Activated CD4-positive, alpha-beta T cell treated with anti-CD3 and anti-CD28 coated beads, Interleukin-2, amount 50 U/mL, for 48 hours (primary cell): ENCODE measurements at places on chromosomes 2 and 18.

- DNase-seq, result no peak
Measured at GRCh38 chr2:159419403-159419802, 132.9 kb upstream of the WDSUB1 start.

- no peak for DNase-seq
Measured at GRCh38 chr2:227703961-227704360, 13.9 kb downstream of the SLC19A3 start.

DNA sequence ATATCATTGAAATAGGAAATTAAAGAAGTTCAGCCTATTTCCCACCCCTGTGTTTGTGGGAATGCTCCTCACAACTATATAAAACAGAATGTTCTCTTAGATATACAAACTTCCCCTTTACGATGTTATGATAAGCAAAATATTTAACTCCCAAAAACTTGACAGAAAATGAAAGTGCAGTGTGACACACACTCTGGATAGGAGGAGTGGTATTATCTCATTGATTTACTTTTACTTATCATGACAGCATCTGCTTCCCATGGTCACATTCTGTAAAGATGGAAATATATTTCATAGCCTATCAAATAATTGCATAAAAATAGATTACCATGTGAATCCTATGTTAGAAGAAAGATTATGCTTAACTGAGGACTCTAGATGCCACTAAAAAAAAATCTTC, 96.6 kb upstream of the STK17B start:
- DNase-seq, result no peak

DNA sequence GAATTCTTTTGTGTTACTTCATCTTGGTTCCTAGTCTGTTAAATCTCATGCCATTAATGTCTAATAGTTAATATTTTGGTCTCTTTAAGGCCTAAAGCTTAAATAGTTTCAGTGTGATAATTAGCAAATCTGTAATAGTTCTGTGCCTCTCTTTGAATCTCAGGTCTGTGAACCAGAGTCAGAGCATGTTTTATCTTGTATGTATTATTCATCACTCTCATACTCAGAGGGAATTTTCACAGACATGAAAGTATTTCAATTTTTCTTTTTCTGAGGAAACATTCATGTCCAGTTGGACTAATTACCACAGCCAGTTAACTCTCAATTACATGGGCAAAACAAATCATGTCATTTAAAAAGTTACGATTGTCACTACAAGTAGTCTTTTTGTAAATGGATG, 931.9 kb upstream of the SLC39A10 start:
- no peak for DNase-seq

DNA sequence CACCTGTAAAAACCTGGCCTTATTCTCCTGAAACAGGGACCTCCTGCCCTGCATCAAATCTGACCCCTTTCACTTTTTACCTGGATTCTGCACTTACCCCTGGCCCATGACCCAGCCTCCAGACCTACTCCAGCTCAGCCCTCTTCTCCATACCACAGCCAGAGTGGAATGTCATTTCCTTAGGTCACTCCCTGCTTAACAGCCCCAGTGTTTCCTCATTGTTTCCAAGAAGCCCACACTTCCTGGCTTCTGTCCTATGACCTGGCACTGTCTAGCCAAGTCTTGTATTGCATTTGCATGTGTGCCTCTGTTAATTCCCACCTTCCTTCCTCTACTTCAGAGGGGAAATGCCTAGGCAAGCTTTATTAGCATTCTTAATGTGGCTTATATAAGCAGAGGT, 51.4 kb upstream of the TRIB2 start:
- no peak for DNase-seq

- DNase-seq, result no peak
Measured at GRCh38 chr18:38940475-38940862, 1374.9 kb upstream of the CELF4 start.

DNA sequence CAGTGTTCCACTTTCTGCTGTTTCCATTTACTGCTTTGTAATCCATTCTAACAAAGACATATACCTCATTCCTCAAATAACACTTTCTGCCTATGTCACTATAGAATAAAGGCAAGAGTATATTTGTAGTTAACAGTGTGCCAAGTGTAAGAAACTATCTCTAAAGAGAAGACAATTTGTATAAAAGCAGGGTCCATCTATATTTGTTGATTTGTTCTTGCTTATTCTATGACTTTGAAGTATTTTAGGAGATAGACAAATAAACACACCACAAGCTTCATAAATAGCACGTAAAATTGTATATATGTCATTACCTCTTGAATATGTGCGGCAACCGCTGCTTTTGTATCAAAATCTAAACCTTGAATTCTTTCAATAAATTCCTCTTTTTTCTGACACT, 56.0 kb downstream of the CCDC88A start:
- no peak for DNase-seq

DNA sequence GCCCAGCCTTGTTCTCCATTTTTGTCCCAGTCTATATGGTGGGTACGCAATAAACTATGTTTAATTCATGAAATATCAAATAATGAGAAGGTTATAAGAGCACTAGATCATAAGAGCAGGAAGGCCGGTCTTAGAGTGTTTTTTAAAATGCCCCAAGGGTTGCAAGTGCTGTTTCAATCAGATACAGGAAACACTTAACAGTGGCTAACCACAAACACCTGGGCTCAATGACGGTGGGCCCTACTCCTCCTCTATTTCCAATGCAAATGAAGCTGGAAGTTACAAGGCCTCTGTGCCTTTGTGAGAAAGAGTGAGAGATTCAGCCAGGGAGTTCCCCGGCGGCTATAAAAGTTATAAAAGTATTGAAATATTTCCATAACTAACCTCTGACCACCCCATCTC, 18.9 kb upstream of the WDR33 start:
- peak; percentile 72 for DNase-seq

DNA sequence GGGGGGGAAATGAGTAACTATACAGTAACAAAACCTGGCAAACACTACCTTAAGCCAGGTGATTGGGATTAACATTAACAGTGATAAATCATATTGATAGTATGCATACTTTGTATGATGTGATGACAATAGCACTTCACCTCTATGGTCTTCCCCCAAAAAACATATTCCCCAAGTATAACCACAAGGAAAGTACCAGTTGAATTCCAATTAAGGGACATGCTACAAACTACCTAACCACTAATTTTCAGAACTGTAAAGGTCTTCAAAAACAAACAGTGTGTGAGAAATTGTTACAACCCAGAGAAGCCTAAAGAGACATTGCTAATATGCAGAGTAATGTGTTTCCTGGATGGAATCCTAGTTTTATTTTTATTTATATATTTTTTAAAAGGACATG, 152.4 kb downstream of the ZRANB3 start:
- no peak for DNase-seq

- DNase-seq, result no peak
Measured at GRCh38 chr2:232597362-232598079, 35.9 kb upstream of the EFHD1 start.

DNA sequence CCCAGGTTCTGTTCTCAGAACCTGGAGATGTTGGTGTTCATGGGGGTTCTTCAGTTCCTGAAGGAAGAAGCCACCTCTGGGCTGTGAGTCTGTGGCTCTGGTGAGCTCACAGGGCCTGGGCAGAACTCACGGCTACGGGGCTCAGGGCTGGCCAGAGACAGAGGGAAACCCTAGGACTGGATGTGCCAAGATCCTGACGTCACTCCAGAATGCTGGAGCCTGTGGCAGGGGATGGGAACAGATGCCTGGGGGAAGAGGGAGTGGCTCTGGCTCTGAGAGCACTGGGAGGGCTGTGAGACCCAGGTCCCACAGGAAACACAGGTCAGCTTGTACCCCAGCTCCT, at the start of gene OTOF:
Gene OTOF, minus strand, starts transcription at position 214 of the 343 bp plus-strand sequence.
- DNase-seq, result no peak
